CD8-positive, alpha-beta memory T cell (primary cell): ENCODE measurements at places on chromosomes 16 and 17. TPM values are rescaled to one million over a fixed set of nuclear protein-coding genes. Genes with fewer than 3 reads are reported as not detected.

DNA sequence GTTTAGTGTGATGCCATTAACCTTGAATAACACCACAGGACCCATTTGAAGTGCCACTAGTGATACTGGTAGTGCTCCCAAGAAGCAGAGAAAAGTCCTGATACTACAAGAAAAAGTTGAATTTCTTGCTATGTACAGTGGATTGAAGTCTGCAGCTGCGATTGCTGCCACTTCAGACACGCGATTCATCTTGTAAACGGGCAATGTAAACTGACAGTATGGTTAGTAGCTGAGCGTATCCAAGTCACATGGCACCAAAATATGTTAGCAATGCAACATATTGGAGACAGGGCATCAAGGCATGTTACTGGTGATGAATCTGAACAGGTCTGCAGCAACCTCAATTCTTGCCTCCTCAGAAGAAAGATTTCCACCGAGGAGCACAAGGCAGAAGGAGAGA, 238.9 kb downstream of the HS3ST3B1 start:
- no peak for DNase-seq

GRCh38 chr17:69773081-69773480, 301.9 kb upstream of the KCNJ16 start:
- DNase-seq, result no peak

Gene OR2C1
- not detected for total RNA-seq

DNA sequence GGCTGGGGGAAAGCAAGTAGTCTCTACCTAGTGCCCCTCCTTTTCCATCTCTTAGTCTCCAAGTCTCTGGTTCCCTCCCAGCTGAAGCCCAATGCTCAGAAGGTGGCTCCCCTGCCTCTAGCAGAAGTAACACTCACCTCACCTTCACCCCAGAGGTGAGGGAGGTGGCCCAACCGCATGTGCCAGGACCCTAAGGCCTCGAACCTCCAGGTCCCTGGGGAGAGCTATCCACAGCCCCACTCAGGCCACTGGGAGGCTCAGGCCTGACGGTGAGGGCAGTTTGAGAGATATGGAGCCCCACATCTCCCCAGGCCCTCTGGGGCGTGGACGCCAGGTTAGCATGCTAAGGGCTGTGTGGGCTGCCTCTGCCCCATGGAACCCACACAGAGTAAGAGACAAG, 5.8 kb downstream of the CBLN1 start:
- DNase-seq, result no peak

GRCh38 chr17:63629627-63630026, 7.4 kb downstream of the MAP3K3 start:
- DNase-seq, result no peak

DNA sequence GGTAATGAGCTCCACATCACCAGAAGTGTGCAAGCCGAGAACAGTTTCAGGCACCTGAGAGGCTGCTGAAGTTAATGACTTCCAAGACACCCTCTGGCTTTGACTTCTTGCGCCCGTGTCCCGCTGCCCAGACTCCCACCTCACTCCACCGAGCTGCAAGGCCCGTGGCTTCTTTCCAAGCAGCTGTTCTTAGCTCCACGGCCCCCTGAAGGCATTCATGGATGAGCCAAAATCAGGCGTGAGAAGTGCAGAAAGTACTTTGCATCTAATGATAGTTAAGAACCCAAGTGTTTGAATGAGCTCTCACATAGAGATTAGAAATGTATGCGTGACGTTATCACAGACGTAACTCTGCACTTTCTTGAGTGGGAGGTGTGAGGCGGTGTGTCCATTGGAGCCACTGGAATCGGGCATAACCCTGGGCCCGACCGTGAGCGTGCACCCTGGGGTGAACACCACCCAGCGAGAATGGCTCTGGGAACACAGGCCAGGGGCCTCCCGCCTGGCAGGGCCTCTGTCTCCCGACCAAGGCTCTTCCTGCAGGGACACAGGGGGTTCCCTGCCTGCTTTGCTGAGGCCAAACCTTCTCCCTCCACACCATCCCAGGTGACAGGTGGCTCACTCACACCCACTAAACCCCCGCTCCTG, 11.0 kb downstream of the NPTX1 start:
- no peak for DNase-seq

Gene MYOCD
- not detected for total RNA-seq

DNA sequence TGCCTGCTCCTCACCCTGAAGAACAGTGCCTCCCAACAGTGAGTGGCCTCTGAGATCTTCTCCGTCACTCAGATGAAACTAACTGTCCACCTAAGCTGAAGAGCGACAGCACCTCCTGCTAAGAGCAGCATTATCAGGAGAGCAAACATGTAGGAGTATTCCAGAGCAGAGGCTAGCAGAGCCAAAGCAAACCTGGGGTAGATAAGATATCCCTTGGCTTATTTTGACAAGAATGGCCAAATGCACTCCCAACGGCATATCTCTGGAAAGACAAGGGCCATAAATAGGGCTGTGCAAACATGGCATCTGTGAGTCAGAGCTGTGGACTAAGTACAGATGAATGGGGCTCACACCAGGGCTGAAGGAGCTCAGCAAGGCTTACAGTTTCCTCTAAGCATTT, 96.3 kb downstream of the NDEL1 start:
- no peak for DNase-seq

- DNase-seq, result no peak
Measured at GRCh38 chr17:64741038-64741641, 79.0 kb upstream of the SMURF2 start.

- no peak for DNase-seq
Measured at GRCh38 chr17:64994781-64995538, 61.6 kb downstream of the GNA13 start.

DNA sequence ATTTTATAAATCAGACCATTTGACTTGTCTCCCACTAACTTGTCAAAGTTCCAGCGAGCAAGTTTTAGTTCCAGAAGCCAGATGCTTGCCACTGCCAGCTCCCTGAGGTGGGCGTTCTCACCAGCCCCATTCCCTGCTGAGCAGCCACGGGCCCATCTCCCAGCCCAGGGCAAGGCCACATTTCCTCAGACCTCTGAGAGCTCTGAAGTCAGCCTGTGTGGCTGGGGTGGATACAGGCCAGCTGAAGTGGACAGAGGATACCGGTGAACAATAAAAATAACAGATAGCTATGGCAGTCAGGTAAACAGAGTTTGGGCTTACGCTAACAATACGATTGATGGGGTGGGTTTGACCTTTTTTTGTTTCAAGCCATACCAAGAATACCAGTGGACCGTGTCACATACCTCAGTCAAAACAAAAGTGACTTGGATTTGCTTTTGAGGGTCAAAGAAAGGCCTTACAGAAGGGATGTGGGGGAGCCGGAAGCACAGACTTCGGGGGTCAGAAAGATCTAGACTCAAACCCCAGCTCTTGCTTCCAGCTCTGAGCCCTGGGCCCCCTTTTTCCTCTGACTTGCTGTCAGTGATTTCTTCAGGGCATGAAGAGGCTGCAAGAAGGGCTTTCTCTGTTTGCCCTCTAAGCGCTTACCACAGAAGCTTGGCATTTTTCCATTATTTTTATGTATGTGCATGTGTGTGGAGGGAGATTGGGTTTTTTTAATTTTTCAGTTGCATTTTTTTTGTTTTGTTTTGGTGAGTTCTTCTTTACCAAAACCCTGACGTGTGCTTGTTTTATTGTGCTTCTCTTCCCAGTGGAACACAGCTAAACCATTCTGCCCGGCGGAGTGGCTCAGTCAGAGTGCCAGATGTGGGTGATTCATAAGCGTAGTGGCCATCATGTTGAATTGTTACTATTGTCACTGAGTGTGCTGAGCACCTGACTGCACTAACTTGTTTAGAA, 109.9 kb downstream of the GNAO1 start:
- DNase-seq, result no peak

Gene KRT27
- total RNA-seq, result not detected

Gene CX3CL1
- not detected for total RNA-seq

- DNase-seq, result no peak
Measured at GRCh38 chr16:80341263-80341662, 199.5 kb upstream of the DYNLRB2 start.

GRCh38 chr16:53626811-53627210, 76.8 kb downstream of the RPGRIP1L start:
- no peak for DNase-seq

Gene RPL23
- total RNA-seq, result 1,857 TPM

Gene BLMH
- total RNA-seq, result 68.0 TPM

Gene KRTAP9-4
- not detected for total RNA-seq

- no peak for DNase-seq
Measured at GRCh38 chr16:47613251-47613650, 152.1 kb downstream of the PHKB start.

- DNase-seq, result peak; percentile 17
Measured at GRCh38 chr17:81239714-81240555, 817 bp downstream of the NDUFAF8 start.

DNA sequence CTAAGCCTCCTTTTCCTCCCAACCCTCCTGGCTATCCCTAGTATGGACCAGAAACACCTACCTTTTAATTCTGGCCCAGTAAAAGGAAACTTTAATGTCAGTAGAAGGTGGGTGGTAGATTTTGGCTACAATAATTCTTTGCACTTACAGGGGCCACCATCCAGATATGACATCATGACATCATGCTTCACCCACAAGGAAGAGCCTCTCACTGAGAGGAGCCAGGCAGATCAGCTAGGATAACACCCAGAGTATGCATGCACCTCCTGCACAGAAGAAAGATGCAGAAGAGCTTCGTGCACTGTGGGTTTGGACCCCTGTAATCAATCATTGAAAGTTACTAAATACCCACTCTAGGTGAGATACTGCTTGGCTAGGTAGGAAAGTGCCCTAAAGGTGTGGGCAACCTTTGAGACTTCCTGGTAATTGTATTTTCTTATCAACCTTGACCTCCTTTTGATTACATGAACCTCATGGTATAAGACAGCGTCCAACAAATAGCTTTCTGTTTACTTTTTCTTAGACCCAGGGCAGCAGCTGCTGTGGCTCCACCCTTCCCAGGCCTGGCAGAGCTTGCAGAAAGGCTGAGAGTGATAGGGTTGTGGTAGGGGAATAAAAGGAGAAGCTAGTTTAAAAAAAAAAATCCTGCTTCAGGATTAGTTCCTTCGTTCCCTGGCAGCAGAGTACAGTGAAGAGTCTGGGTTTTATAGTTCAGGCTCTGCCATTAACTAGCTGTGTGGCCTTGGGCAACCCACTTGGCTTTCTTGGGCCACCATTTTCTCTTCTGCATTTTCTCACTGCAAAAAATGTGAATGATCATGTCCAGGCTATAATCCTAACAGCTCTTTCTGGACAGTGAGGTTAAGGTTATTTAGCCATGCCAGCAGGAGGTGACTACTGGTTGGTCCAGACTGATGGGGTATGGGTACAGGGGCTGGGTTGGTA, 6.2 kb downstream of the MAP3K14 start:
- no peak for DNase-seq

Gene CD300LF
- total RNA-seq, result not detected

GRCh38 chr16:77993111-77993985, 29.0 kb upstream of the CLEC3A start:
- DNase-seq, result no peak

GRCh38 chr16:67853670-67854069, 6.2 kb upstream of the CENPT start:
- no peak for DNase-seq

Gene SCNN1B
- total RNA-seq, result not detected

Gene C16orf74
- total RNA-seq, result 1.1 TPM

DNA sequence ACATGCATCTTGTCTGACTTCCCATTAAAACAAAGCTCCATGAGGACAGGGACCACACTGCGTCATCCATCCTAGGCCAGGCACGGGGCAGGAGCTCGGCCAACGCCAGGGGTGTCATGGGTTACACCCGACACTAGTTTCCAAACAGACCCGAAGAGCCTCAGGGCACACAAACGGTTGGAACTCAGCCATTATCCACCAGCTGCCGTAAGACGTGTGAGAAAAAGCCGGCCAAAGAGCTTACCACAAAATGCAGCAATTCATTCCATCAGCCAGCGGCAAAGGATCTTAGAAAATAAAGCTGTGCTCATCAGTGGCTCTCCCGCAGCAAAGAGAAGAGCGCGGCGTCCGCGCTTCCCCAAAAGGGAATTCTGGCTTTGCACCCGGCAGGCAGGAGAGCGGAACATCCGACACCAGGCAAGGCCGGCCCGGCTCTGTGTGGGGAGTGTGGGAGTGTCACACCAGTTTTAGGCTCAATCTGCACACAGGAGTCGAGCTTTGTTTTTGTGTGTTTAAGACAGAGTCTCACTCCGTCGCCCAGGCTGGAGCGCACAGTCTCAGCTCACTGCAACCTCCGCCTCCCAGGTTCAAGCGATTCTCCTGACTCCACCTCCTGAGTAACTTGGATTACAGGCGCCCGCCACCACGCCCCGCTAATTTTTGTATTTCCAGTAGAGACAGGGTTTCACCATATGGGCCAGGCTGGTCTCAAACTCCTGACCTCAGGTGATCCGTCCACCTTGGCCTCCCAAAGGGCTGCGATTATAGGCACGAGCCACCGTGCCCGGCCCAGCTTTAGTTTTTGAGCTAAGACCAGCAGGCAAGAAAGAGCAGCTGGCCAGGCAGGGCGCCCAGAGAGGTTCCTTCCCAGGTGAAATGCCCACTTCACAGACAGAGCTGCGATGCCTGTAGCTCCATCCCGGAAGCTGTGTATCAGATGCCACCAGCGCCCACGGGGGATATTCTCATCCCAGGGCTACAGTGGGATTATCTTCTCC, 1.5 kb downstream of the SLC38A8 start:
- no peak for DNase-seq

Gene GHDC
- 18.4 TPM for total RNA-seq

GRCh38 chr17:80892019-80892855, 99.4 kb upstream of the CHMP6 start:
- peak; percentile 82 for DNase-seq

Gene GAS2L2
- total RNA-seq, result not detected

Gene TCAP
- 1.6 TPM for total RNA-seq
